Esophagus mucosa (tissue), 1 donor: ENCODE measurements at places on chromosomes 12 and 14.

- ATAC-seq, result no peak
Measured at GRCh38 chr12:100721169-100721568, 73.4 kb upstream of the ANO4 start.

DNA sequence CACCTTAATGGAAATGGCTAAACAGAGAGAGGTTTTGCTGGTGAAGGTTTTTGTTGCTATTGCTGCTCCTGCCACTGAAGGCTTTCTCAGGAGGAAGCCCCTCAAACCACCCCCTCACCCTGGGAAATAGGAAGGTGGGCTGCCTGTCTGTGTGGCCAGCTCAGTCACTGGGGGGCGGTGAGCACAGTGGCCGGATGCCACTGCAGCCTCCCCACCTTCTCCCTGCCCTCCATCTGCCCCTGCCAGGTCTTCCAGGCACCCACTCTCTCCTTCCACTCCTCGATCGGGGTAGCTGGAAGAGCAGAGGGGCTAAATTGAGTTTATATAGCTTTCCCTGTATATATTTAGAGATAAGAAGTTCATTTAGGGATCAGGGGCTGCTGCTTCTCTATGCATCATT is 80.8 kb downstream of the PAPOLA start:
- ATAC-seq, result no peak

- no peak for ATAC-seq
Measured at GRCh38 chr14:23521785-23522640, 29.6 kb downstream of the ZFHX2 start.

DNA sequence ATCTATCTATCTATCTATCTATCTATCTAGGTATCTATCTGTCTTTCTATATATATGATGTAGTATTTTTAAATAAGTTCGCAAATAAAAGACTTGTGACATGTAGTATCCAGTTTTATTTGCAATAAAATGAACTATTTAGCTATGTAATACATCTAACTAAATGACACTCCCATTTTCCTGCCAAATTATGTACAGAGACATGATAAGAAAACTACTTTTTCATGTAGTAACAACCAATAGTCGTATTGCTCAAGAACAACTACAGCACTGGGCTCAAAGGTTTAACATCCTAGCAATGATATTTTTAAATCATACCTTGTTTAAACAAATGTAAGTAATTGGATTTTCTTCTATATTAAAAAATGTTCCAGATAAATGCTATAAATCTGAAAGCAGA is 55.5 kb upstream of the FLRT2 start:
- no peak for ATAC-seq

DNA sequence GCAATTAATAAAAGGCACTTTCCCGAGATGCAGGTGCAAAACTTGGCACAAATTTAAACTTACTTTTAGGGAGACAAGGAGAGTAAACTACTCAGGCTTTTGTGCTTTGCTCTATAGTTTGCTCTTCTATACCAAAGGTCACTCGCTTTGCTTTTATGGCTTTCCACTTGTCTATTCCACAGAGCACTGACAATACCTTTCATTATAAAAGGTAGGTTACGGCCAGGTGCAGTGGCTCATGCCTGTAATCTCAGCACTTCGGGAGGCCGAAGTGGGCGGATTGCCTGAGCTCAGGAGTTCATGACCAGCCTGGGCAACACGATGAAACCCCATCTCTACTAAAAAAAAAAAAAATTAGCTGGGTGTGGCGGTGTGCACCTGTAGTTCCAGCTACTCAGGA is 32.9 kb downstream of the ALKBH1 start:
- ATAC-seq, result no peak

DNA sequence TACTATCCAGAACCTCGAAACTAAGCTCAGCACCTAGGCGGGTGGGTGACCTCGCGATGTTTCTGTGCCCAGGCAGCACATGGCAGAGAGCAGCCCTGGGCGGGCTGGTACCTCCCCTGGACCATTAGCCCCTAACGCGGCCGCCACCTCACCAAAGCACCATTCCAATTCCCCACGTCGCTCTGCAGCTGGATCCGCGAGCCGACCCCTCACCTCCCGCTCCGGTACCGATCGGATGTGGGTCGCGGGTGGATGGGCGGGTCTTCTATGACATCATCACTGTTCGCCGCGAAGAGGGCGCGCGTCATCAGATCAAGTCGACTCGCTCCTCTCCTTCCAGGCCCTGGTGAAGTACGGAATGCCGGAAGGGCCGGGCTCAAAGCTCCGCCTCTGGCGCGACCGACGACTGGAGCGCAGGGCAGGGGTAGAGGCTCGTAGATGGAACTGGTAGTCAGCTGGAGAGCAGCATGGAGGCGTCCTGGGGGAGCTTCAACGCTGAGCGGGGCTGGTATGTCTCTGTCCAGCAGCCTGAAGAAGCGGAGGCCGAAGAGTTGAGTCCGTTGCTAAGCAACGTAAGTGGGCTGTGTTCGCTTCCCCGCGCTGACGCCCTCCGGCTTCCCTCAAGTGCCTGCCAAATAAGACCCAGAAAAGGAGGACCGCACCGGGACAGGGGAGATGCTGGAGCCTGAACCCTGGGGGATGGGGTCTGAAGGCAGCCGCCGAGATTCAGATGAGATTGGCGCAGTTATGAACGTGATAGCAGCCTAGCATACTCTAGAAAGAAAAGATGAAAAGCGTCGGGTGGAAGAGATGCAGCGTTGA is at the start of the genes SLC38A6 and TRMT5:
TSS of gene SLC38A6 (plus strand) at position 435 of the 822 bp plus-strand sequence. CDS start at position 468, 33 bp downstream.
TSS of gene TRMT5 (minus strand) at position 269 of the 822 bp plus-strand sequence. CDS start at position 163, 106 bp downstream.
- peak; percentile 99 for ATAC-seq

DNA sequence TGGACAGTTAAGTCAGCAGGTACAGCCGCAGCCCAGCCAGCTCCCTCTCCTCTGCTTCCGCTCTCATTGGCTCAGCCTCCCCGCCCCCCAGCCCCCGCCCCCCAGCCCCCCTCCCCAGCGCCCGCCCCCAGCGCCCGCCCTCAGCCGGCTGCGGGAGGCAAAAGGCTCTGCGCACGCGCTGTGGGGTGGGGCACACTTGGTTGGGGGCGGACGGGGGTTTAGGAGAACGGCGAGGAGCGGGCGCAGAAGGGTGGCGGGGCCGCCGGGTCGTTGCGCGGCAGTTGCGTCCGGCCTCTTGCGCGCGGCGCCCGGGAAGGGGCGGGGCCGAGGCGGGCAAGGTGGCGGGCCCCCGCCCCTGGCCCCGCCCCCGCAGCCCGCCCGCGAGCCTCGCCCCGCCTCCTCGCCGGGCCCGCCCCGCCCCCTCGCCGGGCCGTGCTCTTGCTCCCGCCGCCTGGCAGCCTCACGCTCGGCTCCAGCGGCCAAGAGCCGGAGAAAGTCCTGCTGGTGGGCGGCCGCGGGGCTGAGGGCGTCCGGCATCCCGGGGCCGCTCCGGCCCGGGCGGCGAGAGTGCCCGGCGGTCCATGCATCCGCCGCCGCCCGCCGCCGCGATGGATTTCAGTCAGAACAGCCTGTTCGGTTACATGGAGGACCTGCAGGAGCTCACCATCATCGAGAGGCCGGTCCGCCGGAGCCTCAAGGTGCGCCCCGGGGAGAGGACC is at the start of gene PPP4R4:
TSS of gene PPP4R4 (plus strand) at position 438 of the 719 bp plus-strand sequence. CDS start at position 582, 144 bp downstream.
- ATAC-seq, result peak; percentile 91

GRCh38 chr12:127113945-127114344 is 1153.0 kb upstream of the TMEM132C start:
- ATAC-seq, result no peak

- no peak for ATAC-seq
Measured at GRCh38 chr12:111100003-111100402, 179.6 kb upstream of the MYL2 start.

GRCh38 chr12:12744546-12745305 is 27.6 kb downstream of the CDKN1B start:
- ATAC-seq, result no peak

- ATAC-seq, result no peak
Measured at GRCh38 chr12:8987163-8987562, 2.2 kb upstream of the KLRG1 start.

- no peak for ATAC-seq
Measured at GRCh38 chr14:30296931-30297405, 262.0 kb upstream of the G2E3 start.

GRCh38 chr12:108099073-108099472 is 30.0 kb upstream of the WSCD2 start:
- no peak for ATAC-seq

DNA sequence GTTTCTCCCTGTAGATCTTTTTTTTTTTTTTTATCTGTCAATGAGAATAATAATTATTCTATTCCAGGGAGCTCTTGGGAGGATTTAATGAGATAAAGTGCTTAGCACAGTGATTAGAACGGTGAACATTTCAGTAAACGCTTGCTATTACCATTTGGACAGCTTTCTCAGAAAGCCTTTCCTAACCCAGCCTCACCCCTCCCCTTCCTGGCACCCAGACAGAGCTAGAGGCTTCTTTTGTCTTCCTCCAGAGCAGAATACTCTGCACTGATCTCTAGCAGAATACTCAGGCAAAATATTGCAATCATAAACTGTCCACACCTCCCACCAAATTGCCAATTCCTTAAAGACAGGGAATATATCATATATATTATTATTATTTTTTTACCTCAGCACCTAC is 66.6 kb downstream of the ERGIC2 start:
- no peak for ATAC-seq

DNA sequence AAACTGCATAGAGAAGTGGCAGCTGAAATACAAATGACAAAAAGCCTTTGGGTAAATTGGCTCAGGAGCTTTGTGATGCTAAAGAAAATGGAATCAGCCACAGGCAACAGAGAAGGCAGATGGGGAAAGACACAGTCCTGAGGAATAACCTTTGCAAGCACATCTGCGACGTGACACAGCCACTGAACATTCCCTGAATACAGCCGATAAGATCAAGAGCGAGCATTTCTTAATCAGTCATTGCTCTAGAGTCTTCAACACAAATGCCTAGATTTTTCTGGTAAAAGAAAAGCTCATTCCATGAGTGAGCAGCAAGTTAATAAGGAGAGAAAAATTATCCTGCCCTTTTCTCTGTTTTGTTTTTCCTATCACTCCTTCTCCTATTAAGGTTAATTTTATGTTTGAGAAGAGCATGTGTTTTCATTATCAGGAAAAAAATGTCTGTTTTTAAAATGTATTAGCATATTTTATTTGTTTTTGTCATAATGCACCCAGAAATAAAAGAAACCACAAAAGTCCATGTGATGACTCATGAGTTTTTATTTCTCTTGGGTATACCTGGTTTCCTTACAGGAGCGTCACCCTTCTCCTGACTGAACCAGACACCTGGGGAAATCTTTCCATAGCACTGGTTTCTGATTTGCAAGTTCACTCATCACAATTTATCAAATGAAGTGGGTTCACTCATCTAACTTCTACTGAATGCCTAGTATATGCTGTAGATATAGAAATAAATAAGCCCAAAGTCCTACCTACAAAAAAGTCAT is 45.4 kb upstream of the PCED1B start:
- ATAC-seq, result no peak

GRCh38 chr14:32169191-32169590 is 32.7 kb upstream of the RNU6-7 start:
- no peak for ATAC-seq

DNA sequence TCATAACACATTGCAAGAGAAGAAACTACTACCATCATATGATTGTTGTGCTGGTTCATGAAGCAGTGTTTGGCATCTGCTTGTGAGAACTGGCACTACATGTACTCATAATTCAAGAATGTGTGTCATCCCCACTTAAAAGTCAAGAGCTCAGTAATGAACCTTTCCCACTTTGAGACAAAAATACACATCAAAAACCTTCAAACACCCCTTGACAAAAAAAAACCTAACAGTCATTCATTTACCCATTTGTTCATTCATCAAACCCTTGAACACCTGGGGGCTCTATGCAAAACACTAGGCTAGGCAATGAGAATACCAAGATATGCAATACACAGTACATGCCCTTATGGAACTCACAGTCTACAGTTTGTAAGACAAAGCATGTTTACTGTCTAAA is 40.0 kb downstream of the KIF21A start:
- no peak for ATAC-seq

DNA sequence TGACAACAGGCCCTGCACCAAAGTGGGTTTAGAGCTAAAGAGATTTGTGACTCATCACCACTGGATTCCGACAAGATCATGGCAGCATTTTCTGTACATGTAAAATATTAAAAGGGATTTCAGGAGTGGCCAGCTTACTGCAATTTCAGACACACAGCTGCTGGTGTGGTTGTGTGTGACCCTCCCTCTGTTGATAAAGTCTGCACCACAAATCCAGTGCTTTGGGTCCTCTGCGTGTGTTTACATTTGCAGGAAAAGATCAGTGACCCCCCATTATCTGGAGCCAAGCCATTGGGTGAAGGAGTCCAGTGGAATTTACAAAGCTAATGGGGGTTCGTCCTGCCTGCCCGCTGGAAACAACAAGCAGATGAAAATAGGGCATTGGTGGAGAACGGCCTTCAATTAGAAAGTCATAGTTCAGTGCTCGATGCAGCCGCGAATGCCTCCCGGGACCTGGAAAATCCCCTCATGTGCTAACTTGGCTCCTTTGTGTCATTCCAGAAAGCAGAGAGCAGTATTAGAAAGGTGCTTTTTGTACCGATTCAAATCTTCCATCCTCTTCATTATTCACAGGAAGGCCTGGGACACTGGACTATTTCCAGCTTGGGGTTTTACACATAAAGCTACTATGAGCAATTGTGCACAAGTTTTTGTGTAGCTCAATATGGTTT is 188.5 kb upstream of the TMEM132C start:
- no peak for ATAC-seq

DNA sequence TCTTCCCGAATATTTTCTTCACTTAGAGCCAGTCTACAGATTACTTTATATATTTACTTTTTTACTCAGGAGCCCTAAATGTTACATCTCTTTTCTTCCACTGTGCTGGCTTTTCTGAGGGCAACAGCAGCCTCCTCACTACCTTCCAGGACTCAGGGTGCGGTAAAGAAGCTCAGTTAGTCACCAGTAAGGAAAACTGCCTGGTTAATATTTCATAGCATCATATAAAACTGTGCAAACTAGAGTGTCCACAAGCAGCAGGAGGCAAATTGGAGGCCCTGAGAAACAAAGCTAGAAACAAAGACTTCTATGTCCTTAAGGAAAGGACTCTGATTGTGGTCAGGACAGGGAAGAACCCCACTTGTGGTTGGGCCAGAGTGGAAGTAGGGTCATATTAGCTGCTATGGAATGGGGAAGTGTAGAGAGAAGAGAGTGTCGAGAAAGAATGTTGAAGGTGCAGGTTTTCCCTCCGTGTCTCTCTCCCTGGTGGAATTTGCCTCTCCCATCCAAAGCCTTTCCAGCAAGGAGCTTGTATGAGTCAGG is 220.1 kb downstream of the SLC15A4 start:
- no peak for ATAC-seq

- ATAC-seq, result no peak
Measured at GRCh38 chr12:130707571-130707891, 8.6 kb downstream of the RIMBP2 start.

GRCh38 chr14:95468448-95469133 is 47.9 kb downstream of the SYNE3 start:
- no peak for ATAC-seq

- no peak for ATAC-seq
Measured at GRCh38 chr12:19223695-19224094, 94.2 kb downstream of the PLEKHA5 start.

GRCh38 chr14:46581036-46581671 is 70.4 kb downstream of the RPL10L start:
- no peak for ATAC-seq

DNA sequence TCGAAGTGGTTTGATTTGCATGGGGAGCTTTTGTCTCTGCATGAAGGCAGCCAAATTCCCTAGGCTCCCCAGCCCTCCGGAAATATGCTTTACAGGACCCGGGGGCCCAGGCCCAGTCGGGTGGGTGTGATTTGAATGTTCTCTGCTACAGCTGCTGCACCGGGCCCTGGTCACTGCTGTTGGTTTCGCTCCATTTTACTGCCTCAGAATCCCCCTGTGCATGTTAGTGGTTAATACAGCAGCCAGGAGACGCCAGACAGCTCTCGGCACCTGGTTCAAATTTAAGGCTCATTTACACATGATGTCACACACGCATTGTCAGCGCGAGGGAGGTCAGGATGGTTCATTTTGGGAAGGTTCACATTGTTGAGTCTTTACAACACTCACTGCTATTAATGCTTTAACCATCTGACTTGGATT is 99.6 kb downstream of the SLC38A6 start:
- peak; percentile 32 for ATAC-seq
